ENCODE measurements at places on chromosomes 1 and 21.

GRCh38 chr1:3333903-3334302 lies 120.6 kb upstream of the ARHGEF16 start:
- no peak for DNase-seq

- DNase-seq, result no peak
Measured at GRCh38 chr1:246476771-246477170, 30.3 kb downstream of the SMYD3 start.

DNA sequence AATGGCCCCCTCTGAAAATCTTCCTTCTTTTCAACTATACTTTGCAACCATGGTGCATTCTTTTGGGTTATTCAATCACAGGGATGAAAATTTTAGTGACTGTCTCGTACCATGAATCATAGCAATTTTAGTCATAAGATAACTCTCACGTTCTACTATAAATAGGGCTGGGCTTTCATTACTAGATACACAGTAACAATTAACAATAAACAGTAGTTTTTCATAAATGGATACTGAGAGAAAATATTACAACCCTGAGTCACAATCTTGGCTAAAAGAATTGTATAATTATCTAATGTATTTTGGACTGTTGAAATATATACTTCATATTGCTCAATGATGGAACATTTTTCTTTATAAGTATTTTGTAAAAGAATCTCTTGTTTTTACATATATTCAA lies 96.1 kb downstream of the TEX35 start:
- no peak for DNase-seq

GRCh38 chr21:36988536-36988935 lies 18.0 kb upstream of the RIPPLY3 start:
- no peak for DNase-seq

DNA sequence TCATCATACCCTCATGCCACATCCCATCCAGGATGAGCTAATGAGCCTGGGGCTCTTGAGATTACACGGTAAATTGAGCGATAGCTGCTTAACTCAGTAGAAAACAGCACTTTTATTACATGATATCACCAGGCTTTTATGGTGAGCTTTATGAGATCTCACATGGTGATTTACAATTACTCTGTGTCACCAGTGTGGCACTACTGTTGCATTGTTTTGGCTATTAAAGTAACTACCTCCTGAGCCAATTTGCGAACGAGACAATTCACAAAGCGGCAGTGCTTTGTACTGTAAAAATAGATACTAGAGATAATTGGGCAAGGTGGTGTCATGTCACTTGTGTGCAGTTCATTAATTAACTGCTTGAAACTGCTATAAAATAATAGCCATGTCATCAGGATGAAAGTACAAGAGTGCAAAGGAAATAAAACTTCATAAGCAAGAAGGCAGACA lies 767.7 kb upstream of the ADGRL2 start:
- DNase-seq, result no peak

DNA sequence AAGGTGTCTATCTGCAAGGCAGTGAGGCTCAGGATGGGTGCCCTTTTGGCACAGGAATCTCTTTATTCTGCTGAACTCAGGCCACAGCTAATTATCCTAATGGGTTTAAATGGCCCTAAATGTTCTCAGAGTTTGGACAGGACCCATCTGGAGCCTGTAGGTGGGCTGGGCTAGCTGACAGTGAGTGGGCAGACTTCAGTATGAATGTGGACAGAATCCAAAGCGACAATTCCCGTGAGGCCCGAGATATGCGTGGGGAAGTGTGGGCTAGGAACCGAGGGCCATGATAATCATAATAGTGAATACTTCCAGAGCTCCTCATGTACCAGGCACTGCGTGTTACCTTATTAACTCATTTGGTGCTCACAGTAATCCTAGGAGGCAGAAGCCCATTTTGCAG lies 165.3 kb downstream of the GRIK3 start:
- no peak for DNase-seq

GRCh38 chr1:62585469-62586155 lies 11.7 kb upstream of the ANGPTL3 start:
- no peak for DNase-seq

DNA sequence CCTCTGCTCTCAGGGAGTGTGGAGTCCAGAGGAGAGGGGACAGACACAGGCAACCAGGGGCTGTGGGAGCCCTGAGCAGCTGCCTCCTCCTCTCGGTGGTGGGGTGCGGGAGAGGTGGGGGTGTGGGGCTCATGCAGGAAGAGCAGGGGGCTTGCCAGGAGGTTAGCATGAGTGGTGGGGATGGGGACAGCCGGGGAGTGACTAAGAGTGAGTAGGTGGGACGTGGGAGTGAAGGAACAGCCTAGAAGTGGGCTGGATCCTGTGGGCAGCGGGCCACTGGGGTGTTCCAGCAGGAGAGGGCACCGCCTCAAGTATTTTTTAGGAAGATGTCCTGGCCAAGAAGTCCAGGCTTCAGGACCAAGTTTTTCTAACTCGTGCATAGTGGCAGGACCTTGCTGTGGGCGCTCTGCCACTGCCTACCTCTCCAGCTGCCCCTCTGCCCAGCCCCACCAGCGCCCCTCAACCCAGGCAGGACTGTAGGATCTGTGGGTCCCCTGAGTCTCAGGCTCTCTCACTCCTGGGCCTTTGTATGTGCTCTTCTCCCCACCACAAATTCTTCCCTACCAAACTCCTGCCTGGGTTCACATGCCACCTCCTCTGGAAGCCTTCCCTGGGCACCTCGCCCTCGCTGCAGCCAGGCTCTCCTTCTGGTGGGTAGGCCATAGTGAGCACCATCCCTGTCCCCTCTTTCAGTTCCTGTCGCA lies 18.8 kb upstream of the LHX4 start:
- no peak for DNase-seq

- DNase-seq, result no peak
Measured at GRCh38 chr1:57232500-57232899, 191.4 kb downstream of the DAB1 start.

- DNase-seq, result no peak
Measured at GRCh38 chr1:216788671-216789070, 65.4 kb upstream of the ESRRG start.

- DNase-seq, result no peak
Measured at GRCh38 chr1:230892018-230892491, 23.7 kb upstream of the C1orf198 start.

- no peak for DNase-seq
Measured at GRCh38 chr1:97668945-97669344, 251.9 kb downstream of the DPYD start.

DNA sequence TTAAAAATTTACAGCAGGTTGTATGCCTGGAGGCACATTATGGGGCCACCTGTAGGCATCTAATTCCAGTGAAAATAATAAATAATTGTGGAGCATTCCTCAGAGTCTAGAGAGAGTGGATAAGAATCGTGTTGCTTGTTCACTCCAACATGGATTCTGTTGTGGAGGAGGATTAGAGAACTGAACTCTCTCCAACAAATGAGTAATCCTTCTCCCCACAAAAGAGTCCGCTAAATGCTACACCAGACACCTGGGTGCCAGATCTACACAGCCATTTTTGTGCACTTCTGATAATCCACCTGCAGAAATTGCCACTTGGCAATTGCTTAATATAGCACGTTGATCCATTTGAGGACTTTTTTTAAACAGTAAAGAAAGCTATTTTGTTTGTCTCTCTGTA lies 113.7 kb upstream of the DPYD start:
- no peak for DNase-seq

- DNase-seq, result no peak
Measured at GRCh38 chr1:36322041-36322785, 1.2 kb downstream of the EVA1B start.

GRCh38 chr21:19026911-19027310 lies 623.3 kb upstream of the TMPRSS15 start:
- DNase-seq, result no peak

DNA sequence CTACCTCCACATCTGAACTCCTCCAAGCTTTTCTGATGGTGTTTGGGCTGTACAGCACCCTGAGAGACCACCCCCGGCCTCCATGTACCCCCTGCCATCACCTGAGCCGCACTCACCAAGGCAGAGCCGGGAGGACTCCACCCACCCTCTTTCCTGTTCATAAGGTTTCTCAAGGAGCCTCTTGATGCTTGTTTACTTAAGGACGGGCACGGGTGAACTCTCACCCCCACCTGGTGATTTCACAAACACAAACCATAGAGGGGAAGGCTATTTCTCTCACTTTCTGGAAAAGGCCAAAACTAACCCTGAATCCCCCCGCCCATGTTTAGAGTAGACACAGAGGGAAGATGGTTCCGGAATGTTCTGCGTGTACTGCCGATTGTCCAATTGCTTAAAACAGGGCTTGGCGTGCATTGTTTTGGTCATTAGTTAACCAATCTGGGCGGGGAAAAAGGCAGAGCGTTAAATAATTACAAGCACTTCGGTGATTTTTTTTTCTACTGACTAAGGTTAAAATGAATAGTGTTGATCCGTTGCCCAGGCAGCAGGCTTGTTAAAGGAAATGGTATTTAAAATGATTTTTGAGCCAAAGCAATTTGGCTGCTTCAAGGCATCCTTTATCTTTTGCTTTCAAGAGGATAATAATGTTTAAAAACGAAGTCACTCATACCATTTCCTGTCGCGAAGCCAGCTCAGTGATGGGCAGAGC lies 279.8 kb upstream of the VAMP3 start:
- no peak for DNase-seq

DNA sequence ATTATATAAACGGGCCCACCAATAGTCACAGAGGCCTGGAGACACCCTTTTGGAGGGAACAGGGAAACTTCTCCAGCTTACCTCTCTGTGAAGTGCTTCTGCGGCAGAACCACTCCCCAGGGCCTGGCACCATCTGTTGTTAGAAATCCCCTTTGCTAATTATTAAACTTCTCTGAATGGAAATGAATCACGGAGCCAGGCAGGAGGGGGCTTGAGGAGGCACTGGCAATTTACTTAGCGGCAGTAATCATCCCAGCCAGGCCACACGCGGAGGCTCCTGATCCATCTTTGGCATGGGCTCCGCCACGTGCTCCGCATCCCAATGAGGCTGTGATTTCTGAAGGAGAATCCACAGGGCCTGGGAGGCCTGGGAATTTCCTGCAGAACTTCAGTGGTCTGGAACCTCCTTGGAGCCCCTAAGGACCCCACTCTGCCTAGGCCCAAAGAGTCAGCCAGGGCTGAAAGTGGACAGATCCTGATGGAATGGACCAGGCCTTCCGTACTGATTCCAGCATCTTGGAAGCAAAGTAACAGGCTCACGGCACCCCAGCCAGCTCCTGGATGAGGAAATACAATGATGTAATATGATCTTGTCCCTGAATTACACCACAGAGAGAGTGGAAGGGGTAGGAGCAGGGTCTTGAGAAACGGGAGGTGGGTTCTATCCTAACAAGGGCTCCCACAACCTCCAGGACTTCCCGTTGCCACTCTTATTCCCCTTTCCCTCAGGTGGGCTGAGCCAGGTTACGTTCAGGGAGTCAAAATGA lies 62.3 kb downstream of the GRIK3 start:
- no peak for DNase-seq

DNA sequence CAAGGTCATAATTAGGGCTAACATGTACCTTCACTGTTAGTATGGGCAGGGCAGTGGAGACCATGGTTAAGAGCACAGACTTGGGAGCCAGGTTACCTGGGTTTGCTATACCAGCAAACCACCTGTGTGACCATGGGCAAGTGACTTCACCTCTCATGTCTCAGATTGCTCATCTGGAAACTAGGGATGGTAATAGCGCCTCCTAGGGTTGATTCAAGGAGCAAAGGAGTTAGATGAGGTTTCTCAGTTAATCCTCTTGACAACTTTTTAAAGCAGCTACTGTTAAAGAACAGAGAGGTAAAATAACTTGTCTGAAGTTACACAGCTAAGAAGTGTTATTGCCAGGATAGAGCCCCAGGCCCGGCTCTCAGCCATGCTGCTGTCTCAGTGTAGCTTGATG lies 790 bp upstream of the MATN1 start:
- DNase-seq, result no peak

- DNase-seq, result no peak
Measured at GRCh38 chr1:32179193-32179442, 357 bp upstream of the TXLNA start.

GRCh38 chr1:192601143-192601542 lies 25.6 kb downstream of the RGS1 start:
- DNase-seq, result no peak
